ENCODE measurements at places on chromosomes 11 and 22.

DNA sequence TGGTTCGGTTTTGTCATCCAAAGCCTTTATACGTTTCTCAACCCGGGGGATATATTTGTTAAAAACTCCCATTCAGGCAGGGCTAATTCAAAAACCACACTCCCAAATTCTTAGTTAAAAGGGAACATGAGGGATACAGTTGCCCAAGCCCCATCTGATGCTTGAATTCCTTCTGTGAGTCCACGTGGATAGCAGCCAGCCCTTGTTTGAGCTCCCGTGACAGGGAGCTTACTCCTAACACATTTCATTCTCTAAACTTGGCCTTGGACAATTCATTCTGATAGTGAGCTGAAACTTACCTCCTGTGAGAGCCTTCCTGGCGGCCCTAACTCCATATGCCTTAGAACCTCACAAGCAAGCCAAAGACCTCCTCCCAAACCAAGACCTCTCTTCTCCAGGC, 357.5 kb downstream of the TENM4 start:
- no peak for DNase-seq

- no peak for DNase-seq
Observed at GRCh38 chr11:107545101-107545514, 20.4 kb downstream of the ALKBH8 start.

- DNase-seq: no peak
Observed at GRCh38 chr11:7844521-7844920, 47.8 kb upstream of the OR5P2 start.

GRCh38 chr11:83982825-83983224, 696.7 kb upstream of the CCDC90B start:
- DNase-seq: no peak

DNA sequence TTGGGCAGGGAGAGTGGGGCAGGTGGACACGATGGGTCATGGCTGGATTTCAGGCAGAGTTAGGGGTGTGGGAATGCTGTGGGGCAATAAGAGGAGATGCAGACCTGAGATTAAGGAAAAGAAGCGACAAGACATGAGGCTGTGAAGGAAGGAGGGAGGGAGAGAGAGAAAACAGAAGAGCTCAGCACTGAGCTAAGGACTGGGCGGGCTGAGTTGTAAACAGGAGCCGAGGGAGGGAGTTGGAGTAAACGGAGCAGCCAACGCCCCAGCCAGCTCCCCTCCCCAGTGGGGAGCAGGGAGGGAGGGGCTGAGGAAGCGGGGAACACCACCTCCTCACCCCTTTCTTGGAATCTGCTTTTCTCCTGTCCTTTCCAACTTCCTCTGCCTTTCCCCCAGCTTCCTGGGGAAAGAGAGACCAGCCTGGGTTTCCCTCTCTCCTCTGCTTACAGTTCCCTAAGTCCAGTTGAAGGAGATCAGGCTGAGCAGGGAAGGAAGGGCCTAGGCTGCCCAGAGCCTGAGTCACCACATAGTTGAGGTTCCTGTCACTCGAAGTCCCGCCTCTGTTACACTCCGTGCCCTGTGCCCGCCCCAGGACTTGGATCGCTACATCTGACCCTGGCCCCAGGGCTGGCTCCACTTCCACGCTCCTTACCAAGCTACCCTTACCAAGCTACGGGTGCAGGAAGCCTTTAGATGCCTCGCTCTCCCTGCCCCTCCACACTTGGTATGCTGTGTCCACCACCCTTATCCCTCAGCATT, 6.7 kb upstream of the AHNAK start:
- DNase-seq: peak; percentile 83

DNA sequence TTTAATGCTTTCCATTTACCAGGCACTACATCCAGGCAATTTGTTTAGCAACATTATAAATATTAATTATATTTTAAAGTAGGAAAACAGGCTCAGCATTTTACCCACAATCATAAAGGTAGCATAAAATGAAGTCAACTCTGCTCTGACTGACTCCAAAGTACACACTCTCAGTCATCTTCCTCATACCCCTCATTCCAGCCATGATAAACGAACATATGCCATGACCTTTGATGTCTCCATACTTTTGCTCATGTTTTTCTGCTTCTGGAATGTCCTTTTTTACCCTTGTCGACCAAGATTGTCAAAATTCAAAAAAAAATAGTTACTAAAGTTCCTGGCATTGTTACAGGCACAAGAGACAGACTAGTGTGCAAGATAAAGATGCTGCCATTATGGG, 77.7 kb upstream of the SOX6 start:
- DNase-seq: no peak

- no peak for DNase-seq
Observed at GRCh38 chr22:29203488-29204454, 1.9 kb upstream of the EMID1 start.

DNA sequence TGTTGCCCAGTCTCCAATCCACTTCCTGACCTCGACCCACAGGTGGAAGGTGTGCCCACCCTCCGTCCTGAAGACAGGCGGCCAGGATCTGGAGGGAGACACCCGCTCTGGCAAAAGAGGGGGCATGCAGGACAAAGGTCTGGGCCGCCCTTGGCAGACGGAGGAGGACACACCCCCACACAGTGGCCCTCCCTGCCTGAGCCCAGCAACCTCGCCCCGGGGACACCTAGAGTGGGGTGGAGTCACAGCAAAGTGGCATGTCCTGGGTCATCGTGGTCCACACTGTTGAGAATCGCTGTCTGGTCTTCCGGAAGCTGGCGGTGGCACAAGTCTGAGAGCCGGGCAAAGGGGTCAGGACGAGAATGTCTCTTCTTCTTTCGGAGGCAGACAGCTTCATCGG, 47.9 kb downstream of the IGSF9B start:
- no peak for DNase-seq

- DNase-seq: no peak
Observed at GRCh38 chr11:128474036-128474874, 113.1 kb downstream of the ETS1 start.

DNA sequence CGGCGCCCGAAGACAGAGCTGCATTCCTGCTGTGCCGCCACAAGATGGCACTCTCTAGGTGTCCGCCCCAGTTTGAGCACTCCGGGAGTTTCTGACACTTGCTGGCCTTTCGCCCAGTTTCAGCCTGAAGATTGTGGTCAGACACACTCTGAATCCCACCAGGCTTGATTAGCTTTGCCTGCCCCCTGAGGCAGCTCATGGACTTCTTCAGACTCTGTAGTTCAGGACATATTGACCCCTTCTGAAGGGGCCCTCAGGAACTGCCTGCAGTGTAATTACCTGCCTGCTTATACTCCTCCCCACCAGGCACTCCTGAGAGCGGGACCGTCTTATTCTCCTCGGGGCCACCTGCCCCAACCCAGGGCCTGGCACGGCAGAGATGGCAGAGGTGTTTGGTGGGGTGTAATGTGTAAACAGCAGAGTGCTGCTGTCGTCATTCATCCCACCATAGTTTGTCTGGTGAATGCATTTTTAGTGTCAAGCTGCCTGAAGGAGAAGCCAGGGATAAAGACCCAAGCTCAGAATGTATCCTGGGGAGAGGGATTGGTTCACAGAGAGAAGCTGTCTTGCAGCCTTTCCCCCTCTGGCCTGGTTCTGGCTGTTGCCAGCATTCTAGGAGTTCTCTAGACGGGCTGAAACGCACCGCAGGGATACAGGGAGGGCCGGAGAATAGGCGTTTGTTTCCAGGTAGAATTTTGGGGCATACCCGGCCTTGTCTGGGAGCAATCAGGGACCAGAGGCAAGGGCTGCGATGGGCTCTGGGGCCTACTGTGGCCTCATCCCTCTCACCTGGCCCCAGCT, 46.4 kb downstream of the EIF3F start:
- peak; percentile 84 for DNase-seq

DNA sequence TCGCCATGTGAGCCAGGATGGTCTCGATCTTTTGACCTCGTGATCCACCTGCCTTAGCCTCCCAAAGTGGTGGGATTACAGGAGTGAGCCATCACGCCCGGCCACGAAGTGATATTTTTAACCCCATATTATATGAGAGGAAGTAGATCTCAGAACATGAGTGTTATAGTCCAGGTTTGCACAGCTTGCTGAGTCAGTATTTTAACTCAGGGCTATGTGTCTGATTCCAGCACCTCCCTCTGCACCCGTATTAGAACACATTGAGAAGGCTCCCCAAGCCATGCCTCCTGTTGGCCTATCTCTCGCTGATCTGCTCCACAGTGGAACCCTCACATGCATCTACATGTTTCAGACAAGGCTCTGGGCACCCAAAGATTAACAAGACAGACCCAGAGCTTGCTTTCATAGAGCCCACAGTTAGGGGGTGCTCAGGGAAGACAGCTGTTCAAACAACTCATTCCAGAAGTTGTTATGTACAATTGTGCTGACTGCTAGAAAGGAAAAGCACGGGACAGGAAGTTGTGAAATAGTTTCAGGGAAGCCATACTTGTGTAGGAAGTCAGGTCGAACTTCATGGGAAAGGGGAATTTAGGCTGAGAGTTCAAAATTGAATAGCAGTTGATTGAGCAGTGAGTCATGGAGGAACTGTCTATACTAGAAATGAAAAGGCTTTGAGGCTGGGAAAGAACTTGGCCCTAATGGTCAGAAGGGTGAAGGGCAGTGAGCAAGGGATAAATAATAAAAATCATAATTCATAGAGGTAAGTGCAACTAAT, 49.3 kb upstream of the CLPB start:
- no peak for DNase-seq

DNA sequence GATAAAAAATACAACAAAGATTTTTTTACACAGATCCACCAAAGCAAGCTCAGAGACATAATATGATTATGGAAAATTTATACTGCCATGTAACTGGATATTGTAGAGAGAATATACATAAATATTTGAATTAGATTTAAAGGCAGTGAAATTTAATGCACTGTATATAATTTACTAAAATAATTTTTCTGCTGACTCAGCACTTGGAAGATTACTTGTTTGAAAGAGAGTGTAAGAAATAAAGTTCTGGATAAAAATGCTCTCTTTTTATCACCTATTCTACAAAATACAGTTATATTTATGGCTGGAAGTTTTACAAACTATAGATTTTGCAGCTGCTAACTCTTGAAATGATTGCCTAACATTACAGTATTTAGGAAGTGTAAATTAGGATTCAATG, 628.3 kb upstream of the CHORDC1 start:
- DNase-seq: no peak

DNA sequence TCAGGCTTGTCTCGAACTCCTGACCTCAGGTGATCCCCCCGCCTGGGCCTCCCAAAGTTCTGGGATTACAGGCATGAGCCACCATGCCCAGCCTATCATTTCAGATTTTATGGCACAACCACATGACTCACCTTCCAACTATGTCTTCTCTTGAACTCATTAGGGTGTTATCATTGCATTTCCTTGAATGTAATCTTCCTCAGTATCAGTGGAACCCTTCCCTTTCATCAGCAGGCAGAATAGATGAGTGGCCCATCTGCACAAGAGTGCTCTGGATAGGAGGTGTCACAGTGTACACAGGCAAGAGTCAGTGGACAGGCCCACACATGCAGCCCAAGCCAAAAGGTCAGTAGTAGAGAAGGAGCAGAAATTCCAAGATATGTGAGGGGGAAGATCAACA, 29.1 kb upstream of the AQP11 start:
- no peak for DNase-seq

- no peak for DNase-seq
Observed at GRCh38 chr22:36002084-36002483, 26.5 kb downstream of the RBFOX2 start.

DNA sequence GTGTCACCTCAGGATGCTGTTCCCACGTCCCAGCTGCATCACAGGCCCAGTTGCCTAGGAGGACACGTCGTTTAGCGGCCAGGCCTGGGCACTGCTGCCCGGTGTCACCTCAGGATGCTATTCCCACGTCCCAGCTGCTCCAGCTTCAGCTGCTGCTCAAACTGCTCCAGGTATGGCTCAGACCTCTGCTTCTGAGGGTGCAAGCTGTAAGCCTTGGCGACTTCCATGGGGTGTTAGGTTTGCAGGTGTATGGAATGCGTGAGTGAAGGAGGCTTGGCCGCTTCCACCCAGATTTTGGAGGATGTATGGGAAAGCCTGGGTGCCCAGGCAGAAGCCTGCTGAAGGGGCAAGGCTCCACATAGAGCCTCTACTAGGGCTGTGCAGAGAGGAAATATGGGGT, 205.3 kb upstream of the B3GAT1 start:
- no peak for DNase-seq

DNA sequence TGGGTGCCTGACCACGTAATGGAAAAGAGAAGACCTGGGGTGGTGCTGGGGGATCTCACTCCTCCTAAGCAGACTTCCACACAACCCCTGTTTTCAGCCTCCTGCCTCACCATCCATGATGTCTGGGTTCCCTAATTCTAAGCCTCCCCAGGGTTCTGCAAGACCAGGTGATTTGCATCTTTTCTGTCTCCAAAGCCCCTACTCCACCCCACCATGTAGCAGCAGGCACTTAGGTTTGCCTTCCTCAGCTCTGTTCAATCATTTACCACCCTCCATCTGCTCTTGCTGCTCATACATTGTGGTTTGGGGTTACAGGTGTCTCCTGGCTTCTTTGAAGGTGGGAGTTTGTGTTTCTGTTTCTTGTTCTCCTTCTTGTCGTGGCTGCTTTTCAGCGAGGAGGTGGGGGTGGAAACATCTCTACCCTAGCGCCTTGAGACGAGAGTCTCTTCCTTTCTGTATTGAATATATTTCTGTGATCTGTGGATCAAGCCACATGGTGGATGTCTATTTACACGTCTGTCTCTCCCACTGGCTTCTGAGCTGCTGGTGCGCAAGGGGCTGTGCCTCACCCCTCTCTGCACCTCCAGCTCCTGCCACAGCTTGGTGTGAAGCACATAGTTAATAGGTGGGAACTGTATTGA, 6.6 kb upstream of the SSTR3 start:
- peak; percentile 90 for DNase-seq

GRCh38 chr11:133834682-133835592, 10.4 kb downstream of the SPATA19 start:
- peak; percentile 61 for DNase-seq

GRCh38 chr11:1356007-1356435, 33.7 kb upstream of the BRSK2 start:
- no peak for DNase-seq

DNA sequence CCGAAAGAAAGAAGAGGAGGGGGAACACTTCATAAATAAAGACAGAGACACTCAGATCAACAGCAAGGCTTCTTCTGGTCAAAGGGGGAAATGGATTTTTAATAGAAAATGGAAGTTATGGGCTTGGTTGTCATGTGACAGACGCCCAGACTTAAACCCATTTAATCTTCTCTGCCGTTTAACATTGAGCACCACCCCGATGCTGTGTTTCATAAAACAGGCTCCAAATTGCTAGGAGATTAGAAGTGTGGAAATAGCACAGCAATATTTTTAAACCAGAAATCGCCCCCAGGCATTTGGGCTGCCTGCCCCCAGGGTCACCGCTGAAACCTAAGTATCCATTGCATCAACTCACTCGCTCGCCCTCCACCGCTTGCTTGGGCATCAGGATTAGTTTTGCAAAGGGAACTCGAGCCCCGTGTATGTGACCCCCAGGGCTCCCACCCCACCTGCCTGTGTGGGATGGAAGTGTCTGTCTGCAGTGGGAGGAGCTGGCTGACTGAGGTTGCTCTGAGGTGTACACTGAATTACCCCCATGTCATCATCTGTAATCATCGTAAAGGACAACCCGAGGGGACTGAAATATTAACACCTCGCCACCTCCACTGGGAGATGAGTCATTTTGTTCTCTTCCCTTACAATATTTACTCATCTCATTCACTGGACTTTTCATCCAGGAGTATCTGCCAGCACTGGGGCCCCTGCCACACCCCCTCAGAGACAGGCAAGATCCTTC, 10.7 kb downstream of the DSCAML1 start:
- DNase-seq: no peak

All from activated effector memory CD4-positive, alpha-beta T cell treated with anti-CD3 and anti-CD28 coated beads, Interleukin-2, amount 50 U/mL, for 16 hours (primary cell).